ENCODE measurements at places on chromosomes 7 and 10. TPM values are rescaled to one million over a fixed set of nuclear protein-coding genes. Genes with fewer than 3 reads are reported as not detected.

GRCh38 chr7:103771294-103771693 lies 218.2 kb downstream of the RELN start:
- H3K27me3 ChIP-seq = peaks cover 13% of the 10 kb centered on the region
- H3K36me3 ChIP-seq = no peaks in the 10 kb centered on the region
- H3K4me3 ChIP-seq = no peak overlapping the region
- H3K27ac ChIP-seq = no peak overlapping the region
- H3K4me1 ChIP-seq = no peaks in the 10 kb centered on the region

Gene LGI1
- total RNA-seq = 0.27 TPM

DNA sequence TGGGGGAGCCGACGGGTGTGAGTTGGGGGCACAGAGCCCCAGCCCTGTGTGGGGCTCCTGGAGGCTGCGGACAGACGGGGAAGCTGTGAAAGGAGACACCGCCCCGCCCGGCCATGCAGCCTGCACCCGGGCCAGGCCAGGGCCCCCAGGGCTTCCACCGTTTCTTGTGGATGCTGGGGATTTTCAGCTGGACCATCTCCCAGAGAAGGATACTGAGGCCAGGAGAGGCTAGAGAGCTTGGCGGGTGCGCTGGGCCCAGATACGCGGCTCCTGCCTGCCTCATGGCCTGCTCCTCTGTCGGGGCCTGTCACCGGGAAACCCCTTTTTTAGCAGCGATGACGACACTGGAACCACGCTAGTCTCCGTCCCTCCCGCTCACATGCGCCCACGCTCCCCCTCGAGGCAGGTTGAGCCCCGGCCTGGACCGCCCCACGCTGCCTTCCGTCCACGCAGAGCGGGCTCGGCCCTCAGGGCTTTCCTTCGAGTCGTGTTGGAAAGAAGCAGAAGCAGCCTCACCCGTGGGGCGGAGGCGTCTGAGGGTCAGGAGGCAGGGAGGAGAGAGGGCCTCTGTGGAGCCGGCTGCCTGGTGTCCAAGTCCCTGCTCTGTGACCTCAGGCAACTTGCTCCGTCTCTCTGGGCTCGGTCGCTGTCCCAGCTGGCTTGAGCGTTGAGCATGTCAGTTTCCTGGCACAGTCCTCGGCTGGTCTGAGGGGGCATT lies 11.7 kb downstream of the TMEM184A start:
- H3K27ac ChIP-seq = no peak overlapping the region
- H3K36me3 ChIP-seq = peaks cover 3% of the 10 kb centered on the region
- H3K4me3 ChIP-seq = no peak overlapping the region
- no peaks in the 10 kb centered on the region for H3K4me1 ChIP-seq
- H3K27me3 ChIP-seq = no peaks in the 10 kb centered on the region
- DNase-seq = no peak

- no peak overlapping the region for H3K27ac ChIP-seq
- no peaks in the 10 kb centered on the region for H3K36me3 ChIP-seq
- H3K4me3 ChIP-seq = no peak overlapping the region
- no peak for DNase-seq
Observed at GRCh38 chr10:6701289-6701688, 121.2 kb upstream of the PRKCQ start.

Gene HKDC1
- 4.0 TPM for total RNA-seq
